ENCODE measurements at places on chromosomes 3 and 15.

GRCh38 chr15:57387564-57388076, 11.3 kb downstream of the CGNL1 start:
- no peak for DNase-seq

DNA sequence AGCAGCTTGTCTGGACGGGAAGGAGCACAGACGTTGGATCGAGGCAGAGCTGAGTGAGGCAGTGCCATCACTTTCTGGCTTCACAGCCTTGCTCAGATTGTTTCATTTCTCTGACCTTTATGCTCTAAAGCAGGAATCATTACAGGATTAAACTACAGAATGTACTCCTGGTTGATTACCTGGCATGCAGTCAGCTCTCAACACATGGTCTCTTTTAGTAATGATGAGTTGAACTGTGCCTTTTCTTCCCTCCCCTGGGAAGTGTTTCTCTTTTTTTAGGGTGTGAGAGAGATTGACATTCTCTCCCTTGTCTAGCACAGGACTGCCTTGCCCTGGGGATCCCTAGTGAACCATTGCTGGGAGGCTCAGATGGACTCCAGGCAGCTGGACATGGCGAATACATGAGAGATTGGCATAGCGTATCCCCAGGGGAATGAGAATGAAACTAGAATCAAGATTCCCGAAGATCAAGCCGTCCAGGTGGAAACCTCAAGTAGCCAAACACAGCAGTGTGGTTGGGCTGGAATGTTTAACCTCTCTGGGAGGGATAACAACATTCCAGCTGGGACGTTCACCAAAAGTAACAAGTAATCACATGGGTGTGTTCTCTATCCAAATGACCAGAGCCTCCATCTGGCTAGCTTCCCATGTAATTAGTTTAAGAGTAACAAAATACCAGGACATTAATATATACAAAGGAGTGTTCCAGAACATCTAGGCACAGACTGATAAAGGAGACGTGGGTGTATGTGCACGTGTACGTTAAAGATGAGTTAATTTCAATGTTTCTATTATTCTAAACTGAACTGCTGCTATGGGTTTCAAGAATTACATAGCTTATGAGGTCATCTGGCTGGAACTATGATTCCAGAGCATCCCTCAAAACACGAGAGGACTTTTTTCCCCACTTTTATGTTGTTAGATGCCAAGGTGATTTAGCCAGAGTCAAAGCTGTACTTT, 118.6 kb upstream of the NR2E3 start:
- DNase-seq, result no peak

DNA sequence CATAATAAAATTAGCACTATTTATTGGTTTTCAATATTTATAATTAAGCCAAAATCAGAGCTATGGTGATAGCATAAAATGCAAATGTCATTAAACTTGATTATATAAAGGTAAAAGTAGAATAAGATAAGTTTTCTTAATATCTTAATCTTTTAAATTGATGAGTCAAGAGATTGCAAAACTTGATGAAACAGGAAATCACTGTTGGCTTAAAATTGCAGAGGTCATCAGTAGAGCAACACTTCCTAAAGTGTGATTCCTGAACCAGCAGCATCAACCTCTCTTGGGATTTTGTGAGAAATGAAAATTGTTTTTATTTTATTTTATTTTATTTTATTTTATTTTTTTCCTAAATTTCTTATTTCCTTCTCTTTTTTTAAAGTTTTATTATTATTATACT, 226.4 kb upstream of the CTDSPL start:
- no peak for DNase-seq

- DNase-seq, result no peak
These were observed 15.0 kb upstream of the RORA start for GRCh38 chr15:61243983-61244593.

DNA sequence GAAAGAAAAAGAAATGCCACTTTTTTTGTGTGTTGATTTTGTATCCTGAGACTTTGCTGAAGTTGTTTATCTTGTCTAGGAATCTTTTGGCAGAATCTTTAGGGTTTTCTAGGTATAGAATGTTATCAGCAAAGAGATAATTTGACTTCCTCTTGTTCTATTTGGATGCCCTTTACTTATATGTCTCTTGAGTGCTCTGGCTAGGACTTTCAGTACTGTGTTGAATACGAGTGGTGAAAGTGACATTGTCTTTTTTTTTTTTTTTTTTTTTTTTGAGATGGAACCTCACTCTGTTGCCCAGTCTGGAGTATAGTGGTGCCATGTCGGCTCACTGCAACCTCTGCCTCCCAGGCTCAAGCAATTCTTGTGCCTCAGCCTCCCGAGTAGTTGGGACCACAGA, 64.7 kb upstream of the NPHP3 start:
- no peak for DNase-seq

DNA sequence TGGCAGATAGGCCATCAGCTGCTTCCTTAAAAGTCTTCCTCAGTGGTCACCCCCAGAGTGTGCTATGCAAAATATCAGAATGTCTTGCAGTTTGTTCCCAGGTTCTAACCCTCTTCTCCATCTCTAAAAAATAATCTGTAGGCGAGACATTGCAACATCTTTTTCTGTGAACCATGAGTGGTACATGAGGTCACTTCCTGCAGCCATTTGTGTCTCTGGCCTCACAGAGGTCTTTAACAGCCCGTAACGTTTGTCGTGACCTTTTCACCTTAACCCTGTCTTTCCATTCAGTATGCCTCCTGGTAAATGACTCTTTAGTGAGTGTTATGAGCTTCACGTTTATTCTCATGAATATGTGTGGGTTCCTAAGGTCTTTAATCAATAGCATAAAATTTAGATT, 145.4 kb downstream of the KLHL25 start:
- DNase-seq, result no peak

- DNase-seq, result no peak
These were observed 236.1 kb downstream of the ADAMTSL3 start for GRCh38 chr15:83889995-83890394.
